ENCODE measurements at places on chromosomes 2 and 18.

GRCh38 chr2:237404413-237404812, 9.6 kb downstream of the COL6A3 start:
- DNase-seq: no peak

DNA sequence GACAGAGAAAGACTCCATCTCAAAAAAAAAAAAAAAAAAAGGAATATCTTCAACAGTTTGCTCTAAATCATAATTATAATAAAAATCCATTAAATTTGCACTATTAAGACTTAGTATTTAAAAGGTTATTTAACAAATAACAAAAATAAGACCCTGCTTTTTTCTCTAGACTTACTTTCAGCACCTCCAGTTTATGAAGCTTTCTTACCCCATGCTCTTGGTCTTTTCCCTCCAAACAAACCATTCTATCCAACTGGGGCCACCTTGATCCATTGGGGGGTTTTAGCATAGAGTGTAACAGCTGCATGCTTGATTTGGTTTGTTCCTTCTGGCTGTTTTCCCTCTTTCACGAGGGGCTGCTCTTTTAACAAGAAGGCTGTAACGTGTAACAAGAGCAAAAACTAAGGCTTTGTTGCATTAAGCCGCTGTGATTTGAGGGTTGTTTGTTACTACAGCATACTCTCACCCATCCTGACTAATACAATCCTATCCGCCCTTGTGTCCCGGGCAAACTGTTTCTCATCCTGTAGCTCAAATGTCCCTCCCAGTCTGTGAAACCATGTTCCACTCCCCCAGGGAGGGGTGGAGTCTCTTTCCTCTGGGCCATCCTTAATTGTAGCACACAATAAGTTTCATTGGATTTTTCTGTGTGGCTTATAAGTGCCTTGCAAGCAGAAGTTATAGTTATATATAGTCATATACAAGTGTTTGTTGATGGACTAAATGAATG, 9.6 kb upstream of the MYCN start:
- DNase-seq: no peak

DNA sequence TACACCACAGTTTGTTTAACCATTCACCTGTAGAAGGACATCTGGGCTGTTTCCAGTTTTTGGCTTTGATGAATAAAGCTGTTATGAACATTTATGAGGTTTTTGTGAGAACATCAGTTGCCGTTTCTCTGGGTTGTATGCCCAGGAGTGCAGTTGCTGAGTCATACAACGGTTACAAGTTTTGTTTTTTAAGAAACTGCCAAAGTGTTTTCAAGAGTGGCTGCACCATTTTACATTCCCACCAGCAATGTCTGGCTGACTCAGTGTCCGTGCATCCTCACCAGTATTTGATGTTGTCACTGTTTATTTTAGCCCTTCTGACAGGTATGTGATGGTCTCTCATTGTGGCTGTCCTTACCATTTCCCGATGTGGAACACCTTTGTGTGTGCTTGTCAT, 48.0 kb upstream of the GPR17 start:
- no peak for DNase-seq

DNA sequence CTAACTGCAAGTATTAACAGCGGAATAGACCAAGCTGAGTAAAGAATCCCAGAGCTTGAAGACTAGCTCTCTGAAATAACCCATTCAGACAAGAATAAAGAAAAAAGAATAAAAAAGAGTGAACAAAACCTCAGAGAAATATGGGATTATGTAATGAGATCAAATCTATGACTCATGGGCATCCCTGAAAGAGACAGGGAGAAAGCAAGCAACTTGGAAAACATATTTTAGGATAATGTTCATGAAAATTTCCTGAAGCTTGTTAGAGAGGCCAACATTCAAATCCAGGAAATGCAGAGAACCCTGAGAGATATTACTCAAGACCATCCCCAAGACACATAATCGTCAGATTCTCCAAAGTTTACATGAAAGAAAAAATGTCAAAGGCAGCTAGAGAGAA, 17.3 kb downstream of the PFN4 start:
- DNase-seq: no peak

DNA sequence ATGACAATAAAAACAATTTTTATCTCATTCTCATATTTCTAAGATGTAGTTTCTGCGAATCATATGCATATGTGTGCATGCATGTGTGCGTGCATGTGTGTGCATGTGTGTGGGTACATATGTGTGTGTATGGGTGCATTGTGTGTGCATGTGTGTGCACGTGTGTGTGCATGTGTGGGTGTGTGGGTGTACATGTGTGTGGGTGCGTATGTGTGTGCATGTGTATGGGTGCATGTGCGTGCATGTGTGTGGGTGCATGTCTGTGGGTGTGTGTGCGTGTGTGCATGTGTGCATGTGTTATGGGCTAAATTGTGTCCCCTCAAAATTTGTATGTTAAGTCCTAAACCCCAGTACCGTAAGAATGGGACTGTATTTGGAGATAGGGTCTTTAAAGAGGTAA, 49.3 kb downstream of the COL6A3 start:
- no peak for DNase-seq
